Left lobe of liver (tissue), 2 donors: ENCODE measurements at places on chromosomes 16 and 17. TPM values are rescaled to one million over a fixed set of nuclear protein-coding genes. Genes with fewer than 3 reads are reported as not detected.
A peak's percentile ranks its signal among the peaks of the same experiment; 100 is the strongest.

DNA sequence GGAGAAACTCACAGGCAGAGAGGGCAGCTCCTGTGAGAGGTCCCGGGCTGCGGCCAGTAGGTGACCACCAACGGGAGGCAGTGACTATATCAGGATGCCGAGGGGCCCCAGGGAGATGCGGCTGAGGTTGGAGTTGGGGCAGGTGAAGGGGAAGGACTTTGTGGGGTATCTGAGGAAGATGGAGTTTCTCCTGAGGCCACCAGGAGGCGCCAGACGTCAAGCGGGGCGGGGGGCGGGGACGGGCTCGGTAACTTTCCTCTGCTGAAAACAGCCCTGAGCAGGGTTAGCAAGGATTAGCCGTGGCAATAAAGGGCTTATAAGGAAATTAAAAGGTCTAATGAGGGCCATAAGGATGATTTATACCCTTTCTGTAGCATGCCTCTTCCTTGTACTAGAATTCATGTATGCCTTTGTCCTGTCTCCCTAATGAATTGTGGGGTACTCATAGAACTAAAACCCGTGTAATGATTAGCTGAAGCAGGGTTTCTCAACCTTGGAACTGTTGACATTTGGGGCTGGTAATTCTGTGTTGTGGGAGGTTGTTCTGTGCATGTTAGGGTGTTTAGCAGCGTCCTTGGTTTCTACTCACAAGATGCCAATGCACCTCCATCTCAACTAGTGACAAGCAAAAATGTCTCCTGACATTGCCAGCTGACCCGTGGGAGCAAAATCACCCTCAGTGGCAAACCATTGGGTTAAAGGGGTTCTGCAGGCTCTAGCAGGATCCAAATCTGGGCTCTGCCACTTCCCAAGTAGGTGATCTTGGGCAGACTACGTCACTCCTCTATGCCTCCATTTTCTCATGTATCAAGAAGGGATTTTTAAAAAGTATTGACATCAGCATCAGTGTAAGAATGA is 74.8 kb upstream of the GRIN2A start:
- DNase-seq: peak; percentile 58

DNA sequence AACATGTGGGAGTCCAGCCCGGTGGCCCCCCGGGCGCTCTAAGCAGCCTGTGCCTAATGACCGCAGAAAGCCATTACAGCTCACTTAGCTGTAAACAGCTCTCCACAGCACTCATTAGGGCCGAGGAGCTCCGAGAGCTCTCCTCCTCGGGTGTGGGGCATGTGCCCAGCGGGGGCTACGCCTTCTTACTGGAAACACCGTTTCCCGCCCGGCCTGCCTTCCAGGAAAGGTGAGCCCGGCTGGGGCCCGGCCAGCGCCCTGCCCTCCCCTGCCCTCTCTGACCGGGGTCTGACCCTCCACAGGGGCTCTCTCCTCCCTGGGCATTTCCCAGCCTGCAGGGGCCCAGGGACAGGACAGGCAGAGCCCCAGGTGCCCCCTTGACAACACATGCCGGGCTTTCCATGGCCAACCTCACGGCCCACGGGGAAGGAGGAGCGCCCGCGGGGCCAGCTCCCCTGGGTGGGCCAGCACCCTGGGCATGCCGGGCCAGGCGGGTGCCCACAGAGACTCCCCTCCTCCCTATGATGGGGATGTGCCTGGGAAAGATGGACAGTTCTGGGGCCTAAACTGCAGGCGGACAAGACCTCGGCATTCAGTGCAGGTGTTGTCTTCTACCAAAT is 72.6 kb downstream of the SDK2 start:
- DNase-seq: no peak

DNA sequence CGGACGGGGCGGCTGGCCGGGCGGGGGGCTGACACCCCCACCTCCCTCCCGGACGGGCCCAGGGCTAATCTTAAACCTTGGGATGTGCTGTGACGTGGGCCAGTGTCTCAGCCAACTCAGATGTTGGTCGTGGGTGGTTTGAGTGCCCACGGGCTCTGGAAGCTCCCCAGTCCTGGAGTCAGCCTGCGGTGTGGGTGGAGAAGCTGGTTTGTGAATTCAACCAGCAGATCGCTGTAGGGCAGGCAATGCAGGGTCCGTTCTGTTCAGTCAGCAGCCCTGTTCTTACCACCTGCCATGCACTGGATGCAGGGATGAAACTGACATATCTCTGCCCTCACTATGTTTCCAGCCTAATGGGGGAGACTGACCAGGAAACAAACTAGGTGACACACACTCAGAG is 8.0 kb upstream of the ZNF500 start:
- DNase-seq: no peak

DNA sequence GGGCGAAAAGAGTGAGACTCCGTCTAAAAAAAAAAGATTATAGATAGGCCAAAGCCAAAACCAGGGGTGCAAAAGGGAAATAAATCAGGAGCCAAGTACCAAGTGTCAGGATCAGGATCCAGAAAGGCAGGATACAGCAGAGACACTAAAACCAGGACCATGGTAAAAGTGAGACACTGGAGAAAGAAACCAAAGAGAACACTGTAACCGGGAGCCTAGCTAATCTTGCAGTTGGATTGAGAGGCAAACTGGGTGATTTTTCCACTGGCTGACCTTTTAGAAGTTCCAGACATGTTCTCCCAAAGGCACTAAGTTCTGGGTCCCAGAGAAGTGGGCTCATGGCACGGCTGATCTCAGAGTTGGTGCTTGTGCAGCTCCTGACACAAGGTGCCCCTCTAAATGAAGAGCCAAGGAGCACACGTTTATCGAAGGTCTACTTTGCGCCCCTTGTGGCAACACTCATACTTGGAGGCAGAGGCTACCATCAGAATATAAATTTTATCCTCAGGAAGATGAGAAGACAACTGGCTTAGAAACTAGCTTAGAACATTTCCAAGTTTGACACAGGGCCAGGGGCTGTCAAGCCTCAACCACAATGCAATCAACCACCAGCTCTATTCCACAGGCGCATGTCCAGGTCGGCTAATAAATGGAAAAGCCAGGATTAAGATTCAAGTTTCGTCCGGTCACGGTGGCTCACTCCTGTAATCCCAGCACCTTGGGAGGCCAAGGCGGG is 27.5 kb upstream of the HELZ start:
- no peak for DNase-seq

Gene PHLPP2
- total RNA-seq: 2.6 TPM

Gene CSH2
- not detected for total RNA-seq

Gene GAST
- not detected for total RNA-seq
